Right atrium auricular region (tissue), 2 donors: ENCODE measurements at places on chromosomes 11 and 22. TPM values are rescaled to one million over a fixed set of nuclear protein-coding genes. Genes with fewer than 3 reads are reported as not detected.

- DNase-seq, result no peak
Measured at GRCh38 chr22:38081941-38082828, 1.8 kb downstream of the SLC16A8 start.

DNA sequence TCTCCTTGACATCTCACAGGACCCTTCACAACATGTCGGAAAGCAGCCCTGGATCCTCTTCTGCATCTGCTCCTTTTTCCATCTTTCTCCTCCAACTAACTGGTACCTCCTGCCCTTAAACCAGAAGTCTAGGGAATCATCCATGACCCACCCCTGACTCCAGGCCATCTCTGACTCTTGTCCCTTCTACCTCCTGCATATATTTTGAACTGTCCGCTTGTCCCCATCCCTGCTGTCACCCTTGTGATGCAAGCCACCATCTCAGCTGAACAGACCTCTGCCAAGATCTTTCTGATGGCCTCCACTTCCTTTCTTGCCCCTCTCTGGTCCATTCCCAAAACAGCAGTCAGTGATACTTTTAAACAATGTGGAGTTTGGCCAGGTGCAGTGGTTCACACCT is 7.0 kb downstream of the RIBC2 start:
- no peak for DNase-seq

GRCh38 chr11:86632499-86633269 is 39.7 kb downstream of the ME3 start:
- no peak for DNase-seq

DNA sequence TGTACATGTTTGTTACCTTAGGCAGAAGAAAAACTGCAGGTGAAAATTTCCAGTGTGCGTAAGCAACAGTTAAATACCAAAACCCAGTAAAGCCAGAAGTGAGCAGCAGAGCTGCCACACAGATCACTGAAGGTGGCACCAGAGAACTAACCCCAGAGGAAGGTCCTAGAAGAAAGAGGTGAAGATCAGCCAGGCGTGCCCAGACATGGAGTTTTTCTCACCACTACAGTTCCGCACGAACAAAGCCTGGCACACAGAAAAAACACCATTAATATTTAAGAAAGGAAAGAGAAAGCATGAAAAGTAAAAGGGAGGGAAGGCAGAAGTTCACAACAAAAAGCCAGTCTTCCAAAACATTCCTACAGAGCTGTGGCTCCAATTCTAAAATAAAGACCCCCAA is 60.7 kb downstream of the STK33 start:
- no peak for DNase-seq

DNA sequence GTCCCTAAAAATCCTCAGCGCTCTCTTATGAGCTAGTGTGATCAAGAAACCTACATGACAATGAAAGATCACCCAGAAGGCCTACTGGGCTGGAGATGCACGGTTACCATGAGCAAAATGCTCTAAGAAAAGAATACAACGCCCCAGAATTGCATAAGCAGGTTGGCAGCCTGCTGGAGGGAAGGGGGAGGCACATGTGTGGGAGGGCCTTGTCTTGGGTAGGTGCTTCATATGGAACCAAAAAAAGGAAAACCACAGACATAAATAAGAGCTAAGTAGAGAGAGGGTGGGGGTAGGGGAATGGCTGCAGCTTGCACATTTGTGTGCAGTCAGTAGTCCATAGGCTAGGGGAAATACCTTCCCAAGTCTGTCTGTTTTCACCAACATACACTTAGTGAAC is 2.8 kb downstream of the SIAE start:
- DNase-seq, result no peak

DNA sequence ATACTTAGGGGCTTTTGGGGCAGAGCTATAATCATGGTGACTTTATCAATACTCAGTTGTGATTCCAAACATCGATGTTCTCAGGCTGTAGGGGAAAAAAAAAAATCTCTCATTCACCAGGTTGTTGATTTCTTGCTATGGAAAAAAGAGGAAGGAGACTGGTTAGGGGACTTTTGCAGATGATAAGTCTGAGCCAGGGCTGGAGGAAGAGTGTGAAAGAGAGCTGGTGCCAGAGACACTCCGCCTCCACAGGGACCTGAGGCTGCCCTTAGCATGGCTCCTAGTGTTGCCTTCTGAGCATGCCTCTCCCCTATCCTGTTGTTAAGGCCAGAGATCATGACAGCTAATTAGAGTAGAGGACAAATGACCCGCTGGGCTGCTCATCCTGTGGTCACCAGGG is 16.9 kb downstream of the UPB1 start:
- DNase-seq, result no peak

GRCh38 chr11:111302298-111302697 is 4.0 kb downstream of the POU2AF3 start:
- DNase-seq, result no peak

- no peak for DNase-seq
Measured at GRCh38 chr22:33247758-33248157, 189.6 kb upstream of the SYN3 start.

GAL3ST3 gene
- 22.7 TPM for total RNA-seq

PRG3 gene
- not detected for total RNA-seq

CBLIF gene
- not detected for total RNA-seq

CARD18 gene
- not detected for total RNA-seq

RAG1 gene
- total RNA-seq, result 0.41 TPM
